ENCODE measurements at places on chromosomes 7 and 10.

DNA sequence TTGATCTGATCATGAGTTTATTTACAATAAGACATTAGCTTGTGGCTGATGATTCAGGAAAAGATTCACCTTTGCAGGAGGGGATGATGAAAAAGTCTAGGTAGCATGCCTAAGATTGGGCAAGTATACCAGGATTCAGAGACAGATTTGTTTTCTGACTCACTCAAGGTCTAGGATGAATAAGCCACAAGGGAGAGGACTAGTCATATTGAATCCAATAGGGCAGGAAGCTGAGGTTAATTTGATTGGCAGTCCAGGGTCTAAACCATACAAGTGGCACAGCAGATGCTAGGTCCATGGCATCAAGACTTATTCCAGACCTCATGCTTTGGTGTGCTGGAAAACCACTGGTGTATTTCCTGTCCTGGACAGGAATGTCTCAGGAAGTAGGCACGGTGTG lies 1133.4 kb downstream of the XPNPEP1 start:
- DNase-seq, result no peak

- no peak for DNase-seq
These were observed 43.5 kb downstream of the PRKG1 start for GRCh38 chr10:51117794-51118193.

DNA sequence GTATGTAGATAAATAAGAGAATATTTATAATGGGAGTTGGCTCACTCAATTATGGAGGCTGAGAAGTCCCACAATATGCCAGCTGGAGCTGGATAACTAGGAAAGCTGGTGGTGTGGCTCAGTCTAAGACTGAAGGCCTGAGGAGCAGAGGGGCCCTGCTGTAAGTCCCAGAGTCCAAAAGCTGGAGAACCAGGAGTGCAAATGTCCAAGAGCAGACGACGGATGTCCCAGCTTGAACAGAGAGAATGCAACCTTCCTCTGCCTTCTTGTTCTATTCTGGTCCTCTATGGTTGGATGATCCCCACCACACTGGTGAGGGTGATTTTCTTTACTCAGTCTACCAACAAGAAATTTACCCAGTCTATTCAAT lies 13.2 kb downstream of the IL2RA start:
- DNase-seq, result no peak

GRCh38 chr10:48802611-48803071 lies 118.0 kb downstream of the WDFY4 start:
- no peak for DNase-seq

DNA sequence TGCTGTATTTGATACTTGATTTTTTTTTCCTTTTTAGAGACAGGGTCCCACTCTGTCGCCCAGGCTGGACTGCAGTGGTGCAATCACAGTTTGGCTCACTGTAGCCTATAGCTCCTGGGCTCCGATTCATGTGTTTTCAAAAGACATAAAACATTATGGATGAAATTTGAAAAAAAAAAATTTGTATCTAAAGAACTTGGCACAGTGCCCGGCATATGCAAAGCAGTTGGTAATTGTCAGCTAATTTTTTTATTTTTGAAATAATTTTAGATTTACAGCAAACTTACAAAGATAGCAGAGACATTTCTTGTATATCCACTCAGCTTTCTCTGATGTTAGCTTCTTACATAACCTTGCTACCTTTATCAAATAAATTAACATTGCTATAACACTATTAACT lies 20.3 kb upstream of the SAMD8 start:
- DNase-seq, result no peak

- DNase-seq, result no peak
These were observed 675 bp upstream of the ATE1 start for GRCh38 chr10:121928528-121928884.

DNA sequence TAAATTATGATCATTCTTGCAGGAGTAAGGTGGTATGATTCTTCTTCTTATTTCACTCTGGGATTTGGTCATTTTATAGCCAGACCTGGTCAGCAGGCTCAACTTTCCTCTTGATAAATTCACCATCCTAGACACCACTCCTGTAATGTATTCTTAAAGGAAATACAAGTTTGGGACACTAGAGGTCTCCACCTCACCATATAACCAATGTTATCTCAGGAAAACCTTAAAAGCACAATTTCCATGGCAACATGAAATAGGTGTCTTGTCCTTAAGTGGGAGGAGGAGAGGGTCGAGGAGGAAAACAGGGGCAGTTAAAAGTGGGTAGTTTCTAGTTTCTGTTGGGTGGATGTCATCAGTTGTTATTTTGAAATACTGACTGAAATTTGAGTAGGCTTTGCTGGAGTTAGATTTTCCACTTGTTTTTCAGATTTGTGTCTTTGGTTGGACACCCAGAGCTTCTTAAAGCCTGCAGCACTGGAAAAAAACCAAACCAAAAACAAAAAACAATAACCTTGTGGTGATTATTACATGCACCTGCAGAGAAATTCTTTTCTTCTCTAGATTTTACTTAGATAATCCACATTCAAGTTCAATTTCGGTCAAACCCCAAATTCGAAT lies 163.1 kb downstream of the PRKCQ start:
- no peak for DNase-seq

DNA sequence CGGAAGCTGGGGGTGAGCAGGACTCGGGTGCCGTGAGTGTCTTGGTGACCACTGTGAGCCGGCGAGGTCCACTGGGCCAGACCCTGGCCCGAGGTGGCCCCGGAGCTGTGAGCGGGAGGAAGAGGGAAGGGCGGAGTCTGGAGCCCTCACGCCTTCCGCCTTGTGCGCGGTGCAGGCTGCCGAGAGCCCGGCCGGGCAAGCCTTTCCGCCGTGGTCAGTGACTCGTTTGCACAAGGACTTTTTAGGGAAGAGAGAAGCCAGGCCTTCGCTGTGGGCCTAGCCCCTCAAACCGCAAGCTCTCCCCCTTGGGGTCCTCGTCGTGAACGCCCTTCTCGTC lies 40.9 kb upstream of the ZNF32 start:
- DNase-seq, result no peak

DNA sequence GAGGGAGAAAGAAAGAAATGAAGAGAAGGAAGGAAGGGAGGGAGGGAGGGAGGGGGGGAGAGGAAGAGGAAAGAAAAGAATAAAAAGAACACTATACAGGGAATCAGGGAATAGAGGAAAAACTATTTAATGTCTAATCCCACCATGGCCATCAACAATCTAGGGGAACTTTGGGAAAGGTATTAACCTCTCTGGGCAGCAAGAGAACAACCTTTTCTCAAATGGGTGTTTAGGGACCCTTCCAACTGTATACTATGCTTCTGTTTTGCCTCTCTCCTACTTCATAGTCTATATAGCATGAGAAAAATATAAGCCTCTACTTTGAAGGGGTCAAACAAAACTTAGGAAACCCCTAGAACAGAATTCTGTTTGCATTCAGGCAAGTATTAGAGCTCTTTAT lies 54.5 kb downstream of the CHCHD3 start:
- no peak for DNase-seq

GRCh38 chr10:91711885-91712680 lies 79.2 kb upstream of the PPP1R3C start:
- no peak for DNase-seq

DNA sequence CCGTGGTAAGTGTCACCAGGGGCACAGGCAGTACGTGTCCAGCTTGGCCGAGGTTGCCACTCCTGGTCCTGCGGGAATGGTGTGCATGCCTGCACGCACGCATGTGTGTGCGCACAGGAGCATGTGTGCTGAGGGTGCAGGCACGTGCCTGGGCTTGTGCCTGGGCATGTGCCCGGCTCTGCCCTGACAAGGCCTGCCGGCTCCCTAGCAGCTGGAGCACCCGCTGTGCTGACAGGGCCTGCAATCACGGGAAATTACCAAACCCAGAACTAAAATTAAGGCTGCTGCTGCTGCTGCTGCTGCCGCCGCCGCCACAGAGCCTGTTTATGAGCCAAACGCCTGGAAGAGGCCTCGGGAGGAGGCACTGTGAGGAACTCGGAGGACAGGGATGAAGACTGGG lies 28.7 kb downstream of the GHRHR start:
- DNase-seq, result no peak
